ENCODE measurements at places on chromosomes 13 and 19. TPM values are rescaled to one million over a fixed set of nuclear protein-coding genes. Genes with fewer than 3 reads are reported as not detected.

GRCh38 chr13:84491952-84492351 is 609.7 kb upstream of the SLITRK1 start:
- DNase-seq = no peak

DNA sequence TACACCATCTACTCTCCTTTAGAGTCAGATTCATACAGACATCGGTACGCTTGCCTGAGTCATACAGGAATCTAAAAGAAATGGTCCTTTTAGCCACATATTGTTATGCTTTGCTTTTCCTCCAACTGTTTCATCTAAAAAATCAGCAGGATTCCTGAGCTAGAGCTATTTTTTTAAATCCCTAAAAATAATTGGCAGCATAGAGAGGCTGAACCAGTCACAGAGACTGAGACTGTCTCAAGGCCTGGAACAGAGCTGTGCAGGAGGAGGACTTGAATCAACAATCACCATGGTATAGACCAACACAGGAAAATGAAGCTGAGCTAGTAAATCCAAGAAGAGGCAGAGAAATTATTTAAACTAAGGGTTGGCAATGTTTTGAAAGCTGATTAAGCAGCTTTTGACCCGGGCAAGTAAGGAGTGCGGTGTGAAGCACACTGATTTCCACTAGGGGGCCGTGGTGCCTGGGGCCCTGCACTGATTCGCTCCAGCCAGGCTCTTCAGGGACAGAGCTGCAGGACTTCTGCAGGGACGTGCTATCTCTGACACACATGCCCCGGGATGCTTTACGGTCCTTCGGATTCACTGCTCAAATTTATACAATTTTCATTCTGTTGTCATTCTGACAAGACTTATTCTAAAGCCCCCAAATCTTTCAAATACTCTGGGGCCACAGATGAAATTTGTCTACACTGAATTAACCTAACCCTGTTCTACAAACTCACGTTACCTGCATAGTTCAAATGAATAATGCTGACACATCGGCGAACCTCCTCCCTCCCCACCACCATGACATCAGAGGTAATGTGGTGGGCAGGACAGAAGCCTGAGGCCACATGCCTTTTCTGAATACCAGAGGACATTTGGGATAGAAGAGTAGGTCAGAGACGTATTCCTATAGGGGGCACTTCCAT is 87.6 kb upstream of the SLC15A1 start:
- no peak for DNase-seq

DNA sequence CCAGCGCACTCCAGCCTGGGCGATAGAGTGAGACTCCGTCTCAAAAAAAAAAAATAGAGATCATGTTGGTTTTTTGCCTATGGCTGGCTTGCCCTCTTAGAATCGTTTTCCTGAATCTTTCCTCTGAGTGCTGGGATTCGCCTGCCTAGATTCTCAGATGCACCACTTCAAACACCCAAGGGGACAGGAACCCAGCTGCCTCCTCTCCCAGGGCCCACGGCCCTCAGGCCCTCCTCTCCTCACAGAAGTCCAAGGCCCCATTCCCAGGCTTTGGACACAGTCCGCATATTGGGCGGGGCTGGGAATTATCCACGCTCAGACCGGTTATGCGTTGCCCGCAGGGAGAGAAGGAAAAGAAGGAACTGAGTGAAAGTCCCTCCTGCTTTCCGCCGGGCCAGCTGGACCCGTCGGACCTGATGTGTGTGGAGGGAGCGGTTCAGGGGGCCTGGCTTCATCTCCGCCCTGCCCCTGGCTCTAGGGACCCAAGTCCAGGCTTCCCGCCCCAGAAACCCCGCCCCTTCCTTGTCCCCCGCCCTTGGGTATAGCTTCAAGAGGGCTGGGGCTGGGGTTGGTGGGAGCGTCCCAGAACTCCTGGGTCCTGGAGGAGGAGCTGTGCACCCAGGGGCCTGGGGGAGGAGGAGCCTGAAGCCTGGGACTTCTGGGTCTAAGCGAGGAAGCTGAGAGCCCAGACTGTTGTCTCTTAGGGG is 5.8 kb downstream of the PPFIA3 start:
- no peak for DNase-seq

DNA sequence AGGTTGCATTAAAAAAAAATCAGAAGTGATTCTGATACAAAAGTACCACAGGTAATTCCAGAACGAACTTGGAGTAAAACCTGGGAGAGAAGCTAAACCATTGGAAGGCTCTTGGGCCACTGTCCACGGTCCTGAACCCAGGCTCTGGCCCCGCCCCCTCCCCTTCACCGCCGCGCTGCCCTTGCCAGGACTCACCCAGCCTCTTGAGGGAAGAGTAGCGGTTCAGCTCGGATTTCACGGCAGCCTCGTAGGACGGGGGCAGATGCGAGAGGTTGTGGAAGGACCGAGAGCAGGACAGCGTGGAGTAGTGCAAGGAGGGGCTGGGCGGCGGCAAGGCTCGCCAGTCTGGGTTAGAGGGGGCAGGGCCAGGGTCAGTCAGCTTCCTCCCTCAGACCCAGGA is 5.7 kb downstream of the SHISA7 start:
- no peak for DNase-seq

- DNase-seq = peak; percentile 87
Observed at GRCh38 chr19:7500811-7501450, 12.1 kb upstream of the PEX11G start.

DNA sequence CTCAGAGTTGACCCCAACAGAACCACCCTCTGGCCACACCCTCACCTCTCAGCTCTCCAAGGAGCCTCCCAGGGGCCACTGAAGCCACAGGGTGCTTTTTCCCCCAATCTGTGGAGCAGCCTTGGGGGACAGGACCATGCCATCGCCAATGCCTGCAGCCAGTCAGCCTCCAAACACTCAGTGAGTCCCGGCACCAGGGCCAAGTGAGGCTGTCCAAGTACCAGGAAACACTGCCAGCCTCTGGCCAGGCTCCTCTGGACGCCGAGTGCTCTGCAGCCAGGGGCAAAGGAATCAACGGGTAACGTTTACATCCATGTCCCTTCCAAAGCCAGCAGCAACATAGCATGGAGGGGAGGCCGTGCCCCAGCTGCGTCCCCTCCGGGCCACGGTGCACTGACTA is 9.5 kb upstream of the COMP start:
- DNase-seq = no peak

Gene MYO9B
- polyA plus RNA-seq = 192 TPM

Gene PODNL1
- 0.41 TPM for polyA plus RNA-seq
